Memory B cell (primary cell): ENCODE measurements at places on chromosomes 16 and 17.

DNA sequence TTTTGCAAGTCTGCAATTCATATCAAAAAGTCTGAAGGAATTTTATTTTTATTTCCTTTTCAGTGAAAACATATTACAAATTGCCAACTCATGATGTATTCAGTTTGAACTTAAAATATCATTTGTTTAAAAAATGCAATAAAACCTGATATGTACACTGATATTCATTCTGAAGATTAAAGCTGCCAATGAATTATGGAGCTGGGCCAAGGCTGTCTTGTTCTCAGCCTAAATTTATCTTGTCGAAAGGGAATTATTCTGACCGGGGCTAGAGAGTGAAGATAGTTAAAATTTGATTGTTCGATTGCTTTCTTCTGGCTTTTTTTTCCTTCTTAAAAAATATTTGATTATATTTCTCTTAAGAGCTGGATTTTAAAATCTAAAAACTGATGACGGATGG is 54.0 kb upstream of the RBFOX1 start:
- no peaks in the 10 kb centered on the region for H3K27me3 ChIP-seq
- no peak overlapping the region for H3K4me3 ChIP-seq
- no peaks in the 10 kb centered on the region for H3K36me3 ChIP-seq
- no peaks in the 10 kb centered on the region for H3K4me1 ChIP-seq

GRCh38 chr17:50094243-50094752 is 853 bp upstream of the PDK2 start:
- DNase-seq: peak; percentile 88
- peak overlapping the region; percentile 92 for H3K4me3 ChIP-seq
- H3K27me3 ChIP-seq: no peaks in the 10 kb centered on the region
- peak overlapping the region; percentile 87 for H3K27ac ChIP-seq

DNA sequence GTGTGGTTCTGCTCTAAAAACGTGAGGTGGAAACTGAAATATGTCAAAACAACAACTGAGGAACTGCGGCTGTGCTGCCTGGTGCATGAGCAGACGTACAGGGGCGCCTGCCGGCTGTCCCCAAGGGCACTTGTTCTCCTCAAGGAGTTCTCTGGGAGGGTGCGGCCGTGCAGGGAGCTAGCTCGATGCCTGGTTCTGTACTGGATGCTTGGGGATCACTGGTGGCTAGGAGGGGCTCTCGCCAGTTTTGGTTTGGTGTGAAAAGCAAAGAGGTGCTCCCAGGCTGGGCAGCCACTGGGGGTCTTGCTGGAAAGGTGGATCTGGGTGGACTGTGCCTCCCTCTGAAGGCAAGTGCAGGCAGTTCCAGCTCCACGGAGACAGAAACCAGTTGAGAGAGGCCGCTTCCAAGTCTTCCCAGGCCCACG is 41.9 kb upstream of the ATP2A3 start:
- no peak for DNase-seq
- no peak overlapping the region for H3K27ac ChIP-seq
- peaks cover 10% of the 10 kb centered on the region for H3K4me1 ChIP-seq
- H3K36me3 ChIP-seq: peaks cover 10% of the 10 kb centered on the region
- no peaks in the 10 kb centered on the region for H3K27me3 ChIP-seq

- no peak overlapping the region for H3K4me3 ChIP-seq
- no peak overlapping the region for H3K27ac ChIP-seq
- no peaks in the 10 kb centered on the region for H3K27me3 ChIP-seq
- no peaks in the 10 kb centered on the region for H3K4me1 ChIP-seq
- DNase-seq: no peak
Measured at GRCh38 chr16:69942099-69942491, 9.0 kb upstream of the CLEC18A start.

GRCh38 chr16:87740441-87740840 is 25.3 kb downstream of the KLHDC4 start:
- no peak overlapping the region for H3K4me3 ChIP-seq
- H3K36me3 ChIP-seq: peaks cover 20% of the 10 kb centered on the region
- H3K4me1 ChIP-seq: peaks cover 4% of the 10 kb centered on the region
- no peak overlapping the region for H3K27ac ChIP-seq
- DNase-seq: no peak

GRCh38 chr16:53768593-53768992 is 64.6 kb downstream of the FTO start:
- H3K27ac ChIP-seq: no peak overlapping the region
- DNase-seq: no peak
- H3K27me3 ChIP-seq: no peaks in the 10 kb centered on the region
- H3K4me1 ChIP-seq: peaks cover 11% of the 10 kb centered on the region
- H3K36me3 ChIP-seq: peaks cover 5% of the 10 kb centered on the region

DNA sequence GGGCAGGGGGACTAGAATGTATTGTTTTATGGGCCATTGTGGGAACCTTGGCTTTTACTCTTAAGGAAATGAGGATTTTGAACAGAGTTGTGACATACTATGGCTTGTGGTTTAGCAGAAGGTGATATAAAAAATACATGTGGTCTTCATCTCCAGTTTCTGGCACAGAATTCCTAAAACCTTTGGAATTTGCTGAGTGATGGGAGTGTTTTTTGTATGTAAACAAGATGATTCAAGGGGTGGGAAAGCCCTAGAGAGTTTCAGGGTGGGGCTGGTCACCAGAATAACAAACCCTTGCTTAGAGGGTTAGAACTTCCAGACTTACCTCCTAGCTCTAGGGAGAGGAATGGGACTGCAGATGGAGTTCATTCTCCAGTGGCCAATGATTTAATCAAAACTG is 316.1 kb downstream of the PHKB start:
- peaks cover 8% of the 10 kb centered on the region for H3K4me1 ChIP-seq
- no peak overlapping the region for H3K27ac ChIP-seq
- H3K27me3 ChIP-seq: peaks cover 8% of the 10 kb centered on the region
- no peak for DNase-seq

DNA sequence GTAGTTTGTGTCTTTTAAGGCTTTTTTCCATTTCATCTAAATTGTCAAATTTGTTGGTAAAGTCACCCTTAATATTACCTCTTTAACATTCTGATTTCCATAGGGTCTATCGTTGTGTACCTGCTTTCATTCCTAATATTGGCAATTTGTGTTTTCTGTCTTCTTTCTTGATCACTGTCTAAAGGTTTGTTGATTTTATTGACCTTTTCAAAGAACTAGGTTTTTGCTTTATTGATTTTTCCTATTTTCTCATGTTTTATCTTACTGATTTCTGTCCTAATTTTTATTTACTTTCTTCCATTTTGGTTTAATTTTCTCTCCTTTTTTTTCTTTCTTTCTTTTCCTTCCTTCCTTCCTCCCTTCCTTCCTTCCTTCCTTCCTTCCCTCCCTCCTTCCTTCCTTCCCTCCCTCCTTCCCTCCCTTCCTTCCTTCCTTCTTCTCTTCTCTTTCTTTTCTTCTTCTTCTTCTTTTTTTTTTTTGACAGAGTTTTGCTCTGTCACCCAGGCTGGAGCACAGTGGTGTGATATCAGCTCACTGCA is 86.3 kb downstream of the CYLD start:
- H3K27ac ChIP-seq: no peak overlapping the region
- H3K36me3 ChIP-seq: peaks cover 2% of the 10 kb centered on the region
- no peaks in the 10 kb centered on the region for H3K4me1 ChIP-seq
- no peak for DNase-seq

- H3K27me3 ChIP-seq: no peaks in the 10 kb centered on the region
- DNase-seq: no peak
- no peak overlapping the region for H3K27ac ChIP-seq
- peaks cover 7% of the 10 kb centered on the region for H3K36me3 ChIP-seq
- no peak overlapping the region for H3K4me3 ChIP-seq
- peaks cover 8% of the 10 kb centered on the region for H3K4me1 ChIP-seq
Measured at GRCh38 chr17:42171831-42172230, 9.1 kb downstream of the KCNH4 start.

- DNase-seq: no peak
- peaks cover 9% of the 10 kb centered on the region for H3K27me3 ChIP-seq
- H3K36me3 ChIP-seq: no peaks in the 10 kb centered on the region
- H3K4me1 ChIP-seq: no peaks in the 10 kb centered on the region
- H3K4me3 ChIP-seq: no peak overlapping the region
Measured at GRCh38 chr16:55052741-55053415, 122.2 kb downstream of the IRX5 start.

DNA sequence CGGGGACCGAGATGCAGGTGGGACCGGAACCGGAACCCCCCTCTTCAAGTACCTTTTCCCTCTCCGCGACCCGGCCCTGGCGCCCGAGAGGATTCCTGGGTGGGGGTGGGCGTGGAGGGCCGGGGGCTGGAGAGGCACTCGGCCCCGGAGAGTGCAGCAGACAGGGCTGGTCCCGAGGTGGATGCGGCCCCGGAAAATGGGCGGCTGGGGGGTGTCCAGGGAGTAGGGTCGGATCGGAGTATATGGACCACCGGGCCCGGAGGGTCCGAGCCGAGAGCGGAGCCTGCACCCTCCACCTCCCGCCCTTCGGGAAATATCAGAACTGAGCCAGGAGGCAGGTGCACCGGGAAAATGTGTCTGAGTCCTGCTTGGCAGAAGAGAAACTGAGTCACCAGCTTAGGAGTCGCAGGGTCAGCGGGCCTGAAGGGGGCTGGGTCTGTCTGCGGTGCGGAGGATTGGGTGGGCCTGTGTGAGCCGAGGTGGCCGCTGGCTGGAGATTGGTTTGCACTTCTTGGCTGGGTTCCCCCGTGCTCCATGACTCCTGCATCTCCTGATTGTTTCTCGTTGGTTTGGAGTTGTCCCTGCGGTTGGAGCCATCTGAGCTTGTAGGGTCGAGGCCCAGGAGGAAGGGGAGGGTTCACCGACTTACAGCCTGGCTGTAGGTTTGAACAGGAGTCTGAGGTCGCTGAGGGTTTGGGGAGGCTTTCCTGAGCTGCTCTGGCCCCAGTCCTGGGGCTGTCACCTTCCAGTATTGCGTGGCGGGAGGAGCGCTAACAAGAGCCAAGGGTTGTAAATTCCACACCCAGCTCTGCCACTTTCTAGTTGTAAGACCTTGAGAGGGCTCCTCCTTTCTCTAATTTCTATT is 518 bp downstream of the SH2B1 start:
- H3K4me3 ChIP-seq: peak overlapping the region; percentile 91
- no peaks in the 10 kb centered on the region for H3K27me3 ChIP-seq
- H3K4me1 ChIP-seq: peaks cover 24% of the 10 kb centered on the region
- peak overlapping the region; percentile 91 for H3K27ac ChIP-seq

GRCh38 chr16:23967775-23968174 is 132.0 kb downstream of the PRKCB start:
- peaks cover 53% of the 10 kb centered on the region for H3K4me1 ChIP-seq
- no peaks in the 10 kb centered on the region for H3K27me3 ChIP-seq
- H3K36me3 ChIP-seq: peaks cover 38% of the 10 kb centered on the region
- H3K27ac ChIP-seq: peak overlapping the region; percentile 71
- no peak for DNase-seq

DNA sequence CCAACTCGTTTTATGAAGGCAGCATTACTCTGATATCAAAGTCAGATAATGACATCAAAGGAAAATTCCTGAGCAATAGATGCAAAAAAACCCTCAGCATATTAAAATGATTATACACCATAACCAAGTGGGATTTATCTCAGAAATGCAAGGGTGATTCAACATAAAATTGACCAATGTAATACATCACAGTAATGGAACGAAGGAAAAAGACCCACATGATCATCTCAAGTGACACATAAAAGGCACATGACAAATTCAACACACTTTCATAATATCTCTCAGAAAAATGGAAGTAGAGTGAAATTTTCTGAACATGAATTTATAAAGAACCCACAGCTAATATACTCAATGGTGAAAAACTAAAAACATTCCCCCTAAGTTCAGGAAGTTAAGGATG is 118.8 kb downstream of the ITFG1 start:
- peaks cover 8% of the 10 kb centered on the region for H3K4me1 ChIP-seq
- no peak overlapping the region for H3K27ac ChIP-seq
- no peaks in the 10 kb centered on the region for H3K27me3 ChIP-seq
- peaks cover 50% of the 10 kb centered on the region for H3K36me3 ChIP-seq

- no peak for DNase-seq
- H3K27me3 ChIP-seq: no peaks in the 10 kb centered on the region
- H3K4me1 ChIP-seq: peaks cover 5% of the 10 kb centered on the region
- no peak overlapping the region for H3K4me3 ChIP-seq
- H3K36me3 ChIP-seq: peaks cover 9% of the 10 kb centered on the region
Measured at GRCh38 chr17:285751-286422, 66.7 kb downstream of the RPH3AL start.

- DNase-seq: no peak
- no peaks in the 10 kb centered on the region for H3K36me3 ChIP-seq
- H3K27me3 ChIP-seq: peaks cover under 1% of the 10 kb centered on the region
- H3K27ac ChIP-seq: no peak overlapping the region
Measured at GRCh38 chr16:11374255-11374654, 29.0 kb downstream of the RMI2 start.

DNA sequence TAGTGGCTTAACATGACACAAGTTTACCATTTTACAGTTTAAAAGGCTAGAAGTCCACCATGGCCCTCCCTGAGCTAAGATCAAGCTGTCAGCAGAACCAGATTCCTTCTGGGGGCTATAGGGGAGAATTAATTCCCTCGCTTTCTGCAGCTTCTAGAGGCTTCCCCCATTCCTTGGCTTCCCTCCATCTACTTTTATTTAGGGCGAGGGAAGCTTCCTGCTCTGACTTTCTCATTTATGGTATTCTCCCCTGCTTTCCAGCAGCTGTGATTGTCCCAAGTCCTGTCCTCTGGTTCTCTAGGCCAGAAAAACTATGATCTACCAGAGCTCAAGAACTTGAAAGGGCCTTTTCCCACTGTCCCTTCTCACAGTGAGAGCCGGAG is 4.3 kb downstream of the CETP start:
- H3K27ac ChIP-seq: peak overlapping the region; percentile 80
- H3K4me1 ChIP-seq: peaks cover 23% of the 10 kb centered on the region
- no peak overlapping the region for H3K4me3 ChIP-seq
- no peaks in the 10 kb centered on the region for H3K36me3 ChIP-seq
- no peak for DNase-seq

DNA sequence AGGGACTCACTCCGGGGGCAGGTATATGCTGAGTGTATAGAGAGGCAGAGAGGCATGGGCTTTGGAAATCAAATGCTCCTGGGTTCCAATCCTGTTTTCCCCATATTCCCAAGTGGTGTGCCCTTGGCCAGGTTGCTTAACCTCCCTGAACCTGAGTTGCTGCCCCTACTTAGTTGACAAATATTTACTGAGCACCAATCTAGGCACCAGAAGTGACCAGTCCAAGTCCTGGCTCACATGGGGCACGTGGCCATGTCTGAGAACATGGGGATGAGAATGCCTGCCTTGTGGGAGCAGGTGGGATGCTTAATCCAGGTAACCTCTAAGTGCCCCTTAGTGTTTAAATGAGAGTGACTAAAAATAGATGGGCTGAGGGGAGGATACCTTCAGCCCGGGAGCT is 4.2 kb downstream of the SOCS3 start:
- peaks cover 32% of the 10 kb centered on the region for H3K4me1 ChIP-seq
- H3K4me3 ChIP-seq: peak overlapping the region; percentile 68
- H3K27me3 ChIP-seq: no peaks in the 10 kb centered on the region
- H3K27ac ChIP-seq: peak overlapping the region; percentile 91
- no peak for DNase-seq

- peaks cover 16% of the 10 kb centered on the region for H3K4me1 ChIP-seq
- DNase-seq: no peak
- peaks cover 5% of the 10 kb centered on the region for H3K36me3 ChIP-seq
- H3K27me3 ChIP-seq: no peaks in the 10 kb centered on the region
Measured at GRCh38 chr16:30551781-30552180, 6.4 kb downstream of the ZNF764 start.

GRCh38 chr17:77210331-77210730 is 69.6 kb downstream of the SEC14L1 start:
- H3K27ac ChIP-seq: no peak overlapping the region
- H3K36me3 ChIP-seq: peaks cover 68% of the 10 kb centered on the region
- peaks cover 26% of the 10 kb centered on the region for H3K4me1 ChIP-seq
- no peak for DNase-seq

- H3K27ac ChIP-seq: no peak overlapping the region
- no peaks in the 10 kb centered on the region for H3K36me3 ChIP-seq
- H3K4me3 ChIP-seq: no peak overlapping the region
- no peaks in the 10 kb centered on the region for H3K4me1 ChIP-seq
Measured at GRCh38 chr17:34542700-34543336, 36.6 kb upstream of the TMEM132E start.

GRCh38 chr17:73151916-73152632 is 12.7 kb upstream of the SSTR2 start:
- H3K36me3 ChIP-seq: peaks cover 2% of the 10 kb centered on the region
- peaks cover 9% of the 10 kb centered on the region for H3K4me1 ChIP-seq
- H3K27ac ChIP-seq: peak overlapping the region; percentile 2
